ENCODE measurements at places on chromosomes 2 and 18. TPM values are rescaled to one million over a fixed set of nuclear protein-coding genes. Genes with fewer than 3 reads are reported as not detected.

DNA sequence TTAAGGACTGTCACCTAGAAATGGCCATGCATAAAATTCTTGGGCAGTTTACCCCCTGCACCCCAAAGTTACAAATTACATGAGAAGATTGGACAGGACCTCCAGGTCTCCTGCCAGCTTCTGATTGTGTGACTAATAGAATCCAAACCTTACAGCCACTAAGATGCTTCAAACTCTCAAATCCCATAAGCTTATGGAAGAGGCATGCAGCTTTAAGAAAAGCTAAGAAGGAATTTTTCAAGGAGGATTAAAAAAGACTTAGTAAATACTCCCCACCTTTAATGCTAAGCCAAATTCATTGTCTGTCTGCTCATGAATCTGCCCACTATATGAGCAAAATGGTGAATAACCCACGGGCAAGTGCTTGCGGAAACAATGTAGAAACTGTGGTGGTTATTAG is 86.3 kb downstream of the MAIP1 start:
- no peak for DNase-seq
- no peak overlapping the region for H3K27ac ChIP-seq
- H3K36me3 ChIP-seq = no peaks in the 10 kb centered on the region

The ABCA12 gene
- 8.9 TPM for total RNA-seq

DNA sequence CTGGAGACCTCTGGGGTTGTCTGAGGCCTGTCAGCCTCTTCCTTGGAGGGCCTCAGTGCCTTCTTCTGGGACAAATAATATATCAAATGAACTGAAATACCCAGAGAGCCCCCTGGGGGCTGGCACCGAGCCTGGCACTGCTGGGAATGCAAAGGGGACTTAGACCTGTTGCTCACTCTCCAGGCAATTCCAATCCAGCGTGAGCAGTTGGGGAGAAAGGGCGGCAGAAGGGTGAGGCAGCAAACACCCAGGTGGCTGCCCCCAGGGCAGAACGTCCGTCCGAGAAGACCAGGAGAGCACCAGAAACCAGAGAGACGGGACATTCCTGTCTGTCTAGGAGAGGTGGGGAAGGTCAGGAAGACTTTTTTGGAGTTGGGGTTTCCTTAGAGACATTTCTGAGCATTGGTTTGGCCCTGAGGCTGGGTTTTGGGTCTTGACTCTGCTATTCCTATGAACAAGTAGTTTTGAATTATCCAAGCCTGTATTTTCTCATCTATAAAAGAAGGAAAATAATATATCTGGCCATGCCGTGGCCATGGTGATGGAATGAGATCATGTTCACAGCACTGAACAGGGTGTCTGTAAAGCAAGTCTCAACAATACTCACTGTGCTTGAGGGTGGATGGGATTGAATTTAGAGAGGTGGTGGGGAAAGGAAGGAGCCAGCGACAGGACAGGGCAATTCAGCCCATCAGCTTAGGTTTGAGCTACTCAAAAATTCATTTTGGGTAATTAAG is 44.3 kb upstream of the ZBTB7C start:
- H3K36me3 ChIP-seq = no peaks in the 10 kb centered on the region
- peak overlapping the region; percentile 54 for H3K27ac ChIP-seq
- DNase-seq = no peak
- peaks cover 4% of the 10 kb centered on the region for H3K27me3 ChIP-seq
- peak overlapping the region; percentile 55 for H3K4me3 ChIP-seq
- H3K4me1 ChIP-seq = peaks cover 21% of the 10 kb centered on the region

The MAPK4 gene
- total RNA-seq = 7.5 TPM

The FAM237A gene
- not detected for total RNA-seq

- no peak overlapping the region for H3K4me3 ChIP-seq
- H3K27ac ChIP-seq = no peak overlapping the region
- peaks cover 27% of the 10 kb centered on the region for H3K27me3 ChIP-seq
- H3K4me1 ChIP-seq = peaks cover 20% of the 10 kb centered on the region
Measured at GRCh38 chr2:113328043-113328442, 49.3 kb upstream of the PAX8 start.

The BCL2 gene
- 21.9 TPM for total RNA-seq

- H3K27ac ChIP-seq = peak overlapping the region; percentile 85
- H3K4me3 ChIP-seq = peak overlapping the region; percentile 36
- DNase-seq = no peak
- no peaks in the 10 kb centered on the region for H3K36me3 ChIP-seq
- no peaks in the 10 kb centered on the region for H3K27me3 ChIP-seq
Measured at GRCh38 chr2:82139979-82140611, 1835.5 kb upstream of the LRRTM1 start.

Data from type B pancreatic cell (in vitro differentiated cells).